ENCODE measurements at places on chromosomes 3 and 15.

GRCh38 chr15:95405447-95405846, 925.1 kb upstream of the NR2F2 start:
- no peak for DNase-seq

- no peak for DNase-seq
Measured at GRCh38 chr3:195179776-195180489, 91.0 kb downstream of the XXYLT1 start.

DNA sequence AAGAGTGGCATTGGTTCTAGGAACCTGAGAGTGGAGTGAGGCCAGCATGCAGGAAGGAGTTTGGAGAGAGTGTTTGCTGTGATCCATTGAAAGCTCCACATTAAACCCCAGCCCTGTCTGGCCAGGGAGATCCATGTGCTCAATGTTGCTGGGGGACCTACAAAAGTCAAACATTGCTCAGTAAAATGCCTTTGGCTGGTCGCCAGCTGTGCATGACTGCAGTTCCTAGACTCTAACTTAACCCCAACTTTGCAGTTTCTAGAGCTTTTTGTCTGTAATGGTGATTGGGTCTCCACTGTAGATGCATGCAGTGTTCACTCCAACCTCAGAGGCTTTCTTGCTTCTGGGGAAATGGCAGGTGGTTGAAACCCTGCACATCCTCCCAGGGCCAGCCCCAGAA, 99.7 kb upstream of the ABHD17C start:
- no peak for DNase-seq

DNA sequence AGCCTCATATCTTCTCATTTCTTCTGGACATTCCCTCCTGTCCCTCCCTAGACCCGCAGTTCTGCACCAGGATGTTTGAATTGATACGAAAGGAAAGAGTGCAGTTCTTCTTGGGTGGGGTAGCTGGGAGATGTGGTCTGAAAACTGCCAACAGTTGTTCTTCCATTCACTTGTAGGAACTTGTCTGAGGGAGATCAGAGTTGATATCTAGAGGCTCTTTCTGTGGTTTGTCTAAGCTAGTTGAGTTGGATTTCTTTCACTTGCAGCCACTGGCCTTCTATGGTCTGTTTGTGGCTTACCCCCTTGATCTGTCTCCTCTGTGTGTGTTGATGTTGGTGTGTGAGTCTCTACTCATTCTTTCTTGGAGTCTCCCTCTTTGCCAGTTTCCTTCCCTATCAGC, 42.5 kb upstream of the PIK3CB start:
- DNase-seq: no peak

DNA sequence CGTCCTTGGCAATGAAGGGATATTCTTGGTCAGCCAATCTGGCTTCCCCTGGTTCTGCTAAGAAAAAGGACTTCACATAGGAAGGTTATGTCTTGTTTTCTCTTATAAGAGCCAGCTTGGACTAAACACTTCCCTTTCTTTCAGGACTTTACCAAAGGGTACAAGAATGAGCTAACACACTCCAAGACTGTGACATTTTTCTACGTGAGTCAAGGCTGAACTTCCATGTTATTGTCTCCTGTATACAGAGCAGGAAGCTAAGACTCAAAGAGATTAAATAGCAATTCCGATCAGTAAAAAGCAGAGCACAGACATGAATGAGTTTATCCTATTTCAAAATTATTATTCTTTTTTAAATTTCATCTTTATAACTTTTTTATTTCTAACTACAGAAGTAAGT, 63.3 kb upstream of the STT3B start:
- no peak for DNase-seq

- DNase-seq: no peak
Measured at GRCh38 chr3:184419171-184419570, 39.3 kb downstream of the CHRD start.

DNA sequence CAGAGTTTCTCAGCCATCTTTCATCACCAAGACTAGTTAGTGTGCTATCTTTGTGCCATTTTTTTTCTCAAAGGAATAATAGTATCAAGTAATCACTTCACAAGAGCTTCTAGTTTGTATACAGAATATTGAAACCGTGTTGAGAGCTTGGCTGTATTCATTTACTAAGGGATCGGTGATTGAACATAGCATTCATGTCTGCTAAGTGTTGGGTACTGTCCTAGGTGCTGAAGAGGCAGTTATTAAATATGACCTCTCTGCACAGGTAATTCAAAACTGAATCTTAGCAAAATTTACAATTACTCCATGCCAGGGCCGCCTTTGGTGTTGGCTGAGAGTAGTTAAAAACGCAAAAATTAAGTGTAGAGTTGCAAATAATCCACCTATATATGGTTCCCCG, 355.3 kb upstream of the RORA start:
- no peak for DNase-seq

DNA sequence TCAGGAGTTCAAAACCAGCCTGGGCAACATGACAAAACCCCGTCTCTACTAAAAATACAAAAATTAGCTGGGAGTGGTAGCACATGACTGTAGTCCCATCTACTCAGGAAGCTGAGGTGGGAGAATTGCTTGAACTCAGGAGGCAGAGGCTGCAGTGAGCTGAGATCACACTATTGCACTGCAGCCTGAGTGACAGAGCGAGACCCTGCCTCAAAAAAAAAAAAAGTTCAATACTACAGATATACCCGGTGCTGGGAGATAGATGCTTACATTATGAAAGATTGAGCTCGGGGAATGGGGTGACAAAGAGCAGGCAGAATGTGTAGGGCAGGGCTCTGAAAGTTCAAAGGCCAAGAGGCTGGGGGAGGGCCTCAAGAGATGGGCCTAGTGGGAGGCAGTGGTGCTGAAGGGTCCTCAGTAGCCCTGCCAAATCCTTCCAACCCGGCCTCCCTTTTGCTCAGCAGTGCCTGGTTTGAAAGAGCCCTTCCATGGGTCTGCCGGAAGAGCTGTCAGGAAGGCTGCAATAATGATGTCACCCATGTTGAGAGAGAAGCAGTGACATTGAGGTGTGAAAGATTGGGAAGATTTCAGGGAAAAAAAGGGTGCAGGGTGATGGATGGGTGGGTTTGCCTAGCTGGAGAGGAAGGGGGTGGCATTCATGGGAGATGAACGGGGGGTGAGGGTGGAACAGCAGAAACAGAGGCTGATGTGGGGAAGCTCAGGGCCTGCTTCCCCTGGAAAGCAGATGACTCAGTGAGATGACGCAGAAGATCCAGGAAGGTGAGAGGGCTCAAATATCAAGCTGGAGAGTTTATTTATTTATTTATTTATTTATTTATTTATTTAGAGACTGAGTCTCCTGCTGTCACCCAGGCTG, 20.0 kb upstream of the IREB2 start:
- no peak for DNase-seq

DNA sequence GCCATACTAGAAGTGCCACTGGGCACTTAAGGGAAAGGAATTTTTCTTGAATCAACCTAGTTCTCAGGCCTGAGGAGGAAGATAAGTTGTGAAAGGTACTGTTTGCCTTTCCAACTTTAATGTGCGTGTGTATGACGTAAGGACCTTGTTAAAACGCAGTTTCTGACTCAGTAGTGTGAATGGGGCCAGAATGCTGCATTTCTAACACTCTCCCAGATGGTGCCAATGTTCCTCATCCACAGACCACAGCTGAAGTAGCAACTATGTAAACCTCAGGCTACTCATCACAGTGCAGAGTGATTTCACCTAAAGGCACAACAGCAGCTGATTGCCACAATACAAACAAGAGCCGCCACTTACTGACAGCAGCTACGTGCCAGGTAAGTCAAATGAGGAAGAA, 103.6 kb downstream of the OTOL1 start:
- no peak for DNase-seq

- no peak for DNase-seq
Measured at GRCh38 chr3:153165261-153165681, 3.2 kb downstream of the RAP2B start.

DNA sequence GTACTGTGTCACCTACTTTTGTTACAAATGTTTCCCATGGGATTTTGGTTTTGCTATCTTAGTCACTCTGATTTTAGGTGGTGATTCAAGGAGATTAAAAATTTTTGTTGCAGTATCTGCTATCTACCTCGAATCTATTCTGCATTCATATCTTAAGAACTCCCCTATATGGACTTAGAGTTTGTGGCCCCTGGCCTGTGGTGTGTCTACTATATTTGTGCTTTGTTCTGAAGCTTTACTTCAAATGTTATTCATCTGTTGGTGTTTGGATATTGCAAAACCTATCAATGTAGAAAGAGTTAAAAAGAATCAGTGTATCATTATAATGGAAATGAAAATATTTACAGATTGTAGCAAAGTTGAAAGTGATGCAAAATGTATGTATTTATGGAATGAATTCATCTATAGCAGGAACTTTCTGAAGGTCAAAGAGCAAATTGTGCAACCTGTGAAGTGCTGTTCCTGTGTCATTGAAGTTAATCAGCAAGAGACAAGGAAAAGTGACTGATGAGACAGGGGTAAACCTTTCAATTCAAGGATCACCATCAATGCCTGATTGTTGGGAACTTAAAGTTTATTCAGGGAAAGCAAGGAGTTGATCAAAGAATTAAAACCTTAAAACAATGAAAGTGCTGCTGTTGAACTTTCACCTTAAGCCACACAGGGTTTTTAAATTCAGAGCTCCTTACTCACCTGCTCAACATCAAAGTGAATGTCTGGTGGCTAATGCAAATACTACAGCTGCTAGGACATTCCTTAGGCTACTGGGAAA, 71.0 kb downstream of the SLMAP start:
- no peak for DNase-seq

DNA sequence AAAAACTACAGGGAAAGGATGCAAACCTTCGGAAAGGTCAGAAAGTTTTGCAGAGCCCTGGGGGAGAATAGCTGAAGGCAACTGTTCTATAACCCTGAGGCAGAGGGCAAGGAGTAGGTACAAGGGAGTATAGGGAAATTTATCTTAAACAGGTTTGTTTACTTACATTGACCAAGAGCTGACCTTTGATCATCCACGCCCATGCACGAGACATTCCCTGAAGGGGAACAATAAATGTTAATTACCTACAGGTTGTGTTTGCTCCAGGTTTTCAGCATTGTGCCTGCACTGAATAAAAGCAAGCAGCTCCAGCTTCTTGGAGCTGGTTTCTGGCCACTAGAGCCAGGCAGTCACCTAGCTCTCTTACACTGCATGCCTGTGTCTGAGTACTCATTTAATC, 524.5 kb upstream of the TGFBR2 start:
- DNase-seq: no peak

GRCh38 chr3:23834082-23834870, 28.5 kb downstream of the UBE2E1 start:
- DNase-seq: no peak

DNA sequence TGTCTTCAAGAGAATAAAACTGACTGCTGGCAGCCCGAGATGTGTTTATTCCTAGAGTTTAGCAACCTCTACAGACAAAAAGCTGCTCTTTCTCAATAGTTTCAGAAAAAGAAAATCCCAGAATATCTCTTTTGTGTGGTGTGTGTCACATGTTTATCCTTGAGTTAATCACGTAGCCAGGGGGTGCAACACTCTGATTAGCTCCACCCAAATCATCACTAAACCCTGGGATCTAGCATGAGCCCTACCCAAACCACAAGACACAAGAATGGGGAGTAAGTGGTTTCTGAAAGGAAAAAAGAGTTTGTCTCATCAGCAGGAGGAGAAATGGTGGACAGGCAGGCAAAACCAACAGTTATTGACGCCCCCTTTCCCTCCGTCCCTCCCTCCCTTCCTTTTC, 78.5 kb upstream of the AGBL1 start:
- no peak for DNase-seq

- no peak for DNase-seq
Measured at GRCh38 chr3:4313606-4314293, 10.6 kb downstream of the SETMAR start.

- no peak for DNase-seq
Measured at GRCh38 chr15:63083044-63083443, 38.6 kb upstream of the LACTB start.

GRCh38 chr3:31180274-31180673, 285.8 kb upstream of the GADL1 start:
- DNase-seq: no peak

GRCh38 chr3:114804099-114804498, 343.0 kb downstream of the ZBTB20 start:
- no peak for DNase-seq

Measured in glutamatergic neuron (in vitro differentiated cells).